ENCODE measurements at places on chromosomes 12 and 14.
A peak's percentile ranks its signal among the peaks of the same experiment; 100 is the strongest.

GRCh38 chr12:57641699-57642442 is 8.9 kb upstream of the B4GALNT1 start:
- no peak for DNase-seq

DNA sequence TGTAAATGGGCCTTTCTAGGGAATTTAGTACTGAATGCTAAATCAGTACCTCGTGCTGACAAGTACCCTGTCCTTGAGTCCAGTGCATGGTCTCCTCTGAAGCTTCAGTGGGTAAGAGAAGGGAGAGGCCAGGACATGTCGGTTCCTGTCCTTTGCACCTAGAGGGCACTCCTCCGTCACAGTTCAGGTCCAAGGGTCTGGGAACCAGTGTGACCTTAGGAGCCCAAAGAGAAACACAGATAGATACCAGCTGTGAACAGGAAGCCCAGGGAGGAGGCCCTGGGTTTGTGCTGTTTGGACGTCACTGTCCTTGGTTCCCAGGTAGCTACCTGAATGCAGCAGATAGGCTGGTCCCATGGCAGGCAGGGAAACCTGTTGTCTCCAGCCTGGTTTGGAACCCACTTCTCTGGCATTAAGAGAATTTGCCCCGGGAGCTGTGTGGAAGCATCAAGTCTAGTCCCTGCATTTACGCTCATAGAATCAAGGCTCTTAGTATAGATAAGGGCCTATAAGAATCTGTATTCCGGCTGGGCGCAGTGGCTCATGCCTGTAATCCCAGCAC is 3.9 kb upstream of the FGF23 start:
- peak; percentile 2 for DNase-seq

DNA sequence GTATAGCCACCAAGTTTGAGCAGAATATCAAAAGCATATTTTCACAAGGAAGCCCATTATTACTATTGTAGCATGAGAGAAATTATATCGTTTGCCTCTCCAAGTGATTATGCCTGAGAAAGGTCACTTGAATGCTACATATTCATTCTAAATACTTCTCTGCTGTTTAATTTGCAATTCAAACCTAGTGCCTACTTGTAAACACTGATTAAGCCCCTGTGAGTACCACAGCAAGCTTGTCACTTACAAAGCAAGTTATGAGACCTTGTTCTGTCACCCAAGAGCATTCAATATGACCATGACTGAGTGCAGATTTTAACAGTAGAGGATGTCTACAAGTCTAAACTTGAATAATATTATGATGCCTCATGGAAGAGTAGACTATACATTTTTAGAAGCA is 124.7 kb upstream of the SSTR1 start:
- no peak for DNase-seq

DNA sequence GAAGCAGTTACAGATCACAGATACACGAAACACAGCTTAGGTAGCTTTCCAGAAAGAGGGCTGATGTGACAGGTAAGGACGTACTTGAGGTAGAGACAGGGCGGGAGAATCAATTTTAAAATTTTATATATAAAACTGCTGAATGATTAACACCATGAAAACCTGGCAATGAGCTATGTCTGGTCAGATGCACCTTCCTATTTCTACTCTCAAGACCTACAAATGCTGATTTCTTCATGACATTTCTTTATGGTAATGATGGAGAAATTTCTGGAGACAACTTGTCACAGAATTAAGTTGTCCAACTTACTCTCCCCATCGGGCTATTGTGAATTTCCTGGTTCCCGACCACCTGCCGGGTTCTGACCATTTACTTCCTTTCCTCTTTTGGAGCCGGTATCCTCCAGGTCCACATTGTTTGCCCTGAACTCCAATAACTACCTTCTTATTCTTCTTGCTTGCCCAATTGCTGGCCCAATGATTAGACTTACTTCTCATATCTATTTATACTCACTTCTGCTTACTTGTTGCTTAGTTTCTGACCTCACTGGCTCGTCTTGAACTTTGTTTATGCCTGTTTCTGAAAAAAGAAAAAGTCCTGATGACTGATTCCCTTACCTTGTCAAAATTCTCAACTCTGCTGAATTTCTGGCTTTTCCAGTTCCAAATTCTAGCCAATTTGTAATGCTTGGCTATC is 12.8 kb upstream of the ATP2B1 start:
- no peak for DNase-seq

DNA sequence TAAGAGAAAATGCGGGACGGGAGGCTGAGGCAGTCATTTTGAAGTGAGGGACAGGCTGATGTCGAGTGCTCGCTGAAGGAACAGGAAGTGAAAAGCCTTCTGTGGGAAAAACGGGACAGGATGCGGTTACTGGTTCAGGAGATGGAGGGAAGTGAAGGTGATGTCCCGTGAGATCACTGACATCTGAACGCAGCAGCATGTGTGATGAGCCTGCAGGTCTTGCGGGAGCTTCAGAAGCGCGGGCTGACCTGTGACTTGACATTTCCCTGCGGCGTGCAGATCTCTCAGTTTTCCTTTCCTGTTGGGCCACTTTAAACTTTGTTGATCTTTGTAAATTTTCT is 77.8 kb downstream of the DDX51 start:
- DNase-seq: no peak

GRCh38 chr12:30573145-30573544 is 122.5 kb downstream of the IPO8 start:
- no peak for DNase-seq

GRCh38 chr14:24129410-24129998 is 955 bp upstream of the FITM1 start:
- no peak for DNase-seq

DNA sequence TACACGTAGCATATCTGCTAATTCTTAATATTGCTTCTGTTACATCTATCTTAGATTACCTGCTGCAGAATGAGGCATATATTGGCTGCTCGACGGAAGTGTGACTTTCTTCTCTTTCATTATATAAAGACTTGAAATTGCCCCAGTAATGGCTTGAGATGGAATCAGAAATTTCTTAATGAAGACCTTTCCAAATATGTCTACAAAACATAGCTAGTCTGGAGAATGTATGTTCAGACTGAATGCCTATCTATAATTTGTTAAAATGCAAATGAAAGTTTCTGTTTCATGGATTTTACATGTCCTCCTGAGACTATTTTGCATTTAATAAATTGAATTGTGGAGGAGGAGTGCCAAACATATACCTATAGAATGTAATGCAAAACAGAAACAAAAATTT is at the start of gene TAS2R10:
TAS2R10 (minus strand) TSS at position 101 of the 400 bp plus-strand sequence; CDS start at position 12, 89 bp downstream.
- DNase-seq: no peak

DNA sequence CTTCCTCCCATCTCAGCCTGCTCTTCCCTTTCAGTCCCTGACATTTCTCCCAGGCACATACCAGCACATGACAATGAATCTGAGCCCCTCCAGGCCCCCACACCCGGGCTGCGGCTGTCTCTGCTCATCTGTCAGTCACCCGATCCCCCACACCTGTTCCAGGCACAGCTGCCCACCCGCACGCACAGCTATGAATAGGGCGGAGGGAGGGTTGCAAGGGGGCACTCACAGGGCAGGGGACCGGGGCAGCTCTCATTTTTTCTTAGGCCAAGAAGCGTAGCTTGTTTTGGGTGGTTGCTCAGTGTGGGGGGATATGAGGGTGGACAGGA is 43.7 kb upstream of the TSPAN9 start:
- DNase-seq: no peak

DNA sequence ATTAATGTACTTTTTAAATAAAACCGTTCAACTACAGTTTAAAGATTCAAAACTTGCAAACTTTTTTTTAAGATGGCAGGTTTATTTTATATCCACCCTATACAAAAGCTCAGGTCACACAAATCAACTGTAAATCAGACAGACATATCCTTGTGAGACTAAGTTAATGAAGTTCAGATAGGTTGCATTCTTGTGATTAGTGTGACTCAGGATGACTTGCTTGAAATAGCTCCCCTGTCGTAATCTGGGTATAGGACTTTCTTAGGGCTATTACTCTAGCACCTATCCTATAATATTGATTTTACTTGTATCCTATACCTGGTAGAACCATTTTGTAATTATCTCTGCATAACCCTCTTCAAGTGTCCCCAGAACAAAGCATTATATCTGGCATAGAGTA is 9.5 kb upstream of the PRKD1 start:
- DNase-seq: no peak

DNA sequence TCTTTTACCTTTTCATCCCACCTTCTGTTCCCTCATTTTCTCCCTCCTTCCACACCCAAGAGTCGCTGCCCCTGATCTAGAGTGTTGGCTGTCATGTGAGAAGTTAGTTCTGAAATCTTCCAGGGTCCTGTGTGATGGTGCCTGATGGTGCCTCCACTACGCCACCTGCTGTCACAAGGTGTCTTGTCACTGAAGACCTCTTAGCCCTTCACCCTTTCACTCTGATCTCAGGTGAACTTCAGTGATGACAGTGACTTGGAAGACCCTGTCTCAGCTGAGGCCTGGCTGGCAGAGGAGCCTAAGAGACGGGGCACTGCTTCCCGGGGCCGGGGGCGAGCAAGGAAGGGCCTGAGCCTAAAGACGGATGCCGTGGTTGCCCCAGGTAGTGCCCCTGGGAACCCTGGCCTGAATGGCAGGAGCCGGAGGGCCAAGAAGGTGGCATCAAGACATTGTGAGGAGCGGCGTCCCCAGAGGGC is 7.6 kb upstream of the PFDN5 start:
- DNase-seq: no peak

- no peak for DNase-seq
These were observed 19.0 kb downstream of the KCTD10 start for GRCh38 chr12:109458086-109458485.

DNA sequence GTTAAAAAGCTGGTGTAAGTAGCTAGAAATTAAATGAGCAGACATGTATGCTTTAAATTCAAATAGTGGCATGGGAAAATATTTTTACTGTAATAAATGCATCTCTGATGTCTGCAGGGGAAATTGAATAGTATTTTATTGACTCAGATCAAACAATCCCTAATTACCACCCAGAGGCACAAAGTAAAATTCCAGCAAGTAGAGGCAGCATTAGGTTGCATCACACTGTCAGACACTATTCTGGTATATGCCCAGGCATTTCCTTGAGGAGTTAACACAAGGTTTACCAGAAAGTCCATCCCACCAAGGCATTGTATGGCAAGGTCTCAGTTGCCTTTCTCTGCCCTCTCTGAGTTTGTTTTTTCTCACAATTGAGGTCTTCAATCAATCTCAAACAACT is 201.6 kb upstream of the KITLG start:
- DNase-seq: no peak

DNA sequence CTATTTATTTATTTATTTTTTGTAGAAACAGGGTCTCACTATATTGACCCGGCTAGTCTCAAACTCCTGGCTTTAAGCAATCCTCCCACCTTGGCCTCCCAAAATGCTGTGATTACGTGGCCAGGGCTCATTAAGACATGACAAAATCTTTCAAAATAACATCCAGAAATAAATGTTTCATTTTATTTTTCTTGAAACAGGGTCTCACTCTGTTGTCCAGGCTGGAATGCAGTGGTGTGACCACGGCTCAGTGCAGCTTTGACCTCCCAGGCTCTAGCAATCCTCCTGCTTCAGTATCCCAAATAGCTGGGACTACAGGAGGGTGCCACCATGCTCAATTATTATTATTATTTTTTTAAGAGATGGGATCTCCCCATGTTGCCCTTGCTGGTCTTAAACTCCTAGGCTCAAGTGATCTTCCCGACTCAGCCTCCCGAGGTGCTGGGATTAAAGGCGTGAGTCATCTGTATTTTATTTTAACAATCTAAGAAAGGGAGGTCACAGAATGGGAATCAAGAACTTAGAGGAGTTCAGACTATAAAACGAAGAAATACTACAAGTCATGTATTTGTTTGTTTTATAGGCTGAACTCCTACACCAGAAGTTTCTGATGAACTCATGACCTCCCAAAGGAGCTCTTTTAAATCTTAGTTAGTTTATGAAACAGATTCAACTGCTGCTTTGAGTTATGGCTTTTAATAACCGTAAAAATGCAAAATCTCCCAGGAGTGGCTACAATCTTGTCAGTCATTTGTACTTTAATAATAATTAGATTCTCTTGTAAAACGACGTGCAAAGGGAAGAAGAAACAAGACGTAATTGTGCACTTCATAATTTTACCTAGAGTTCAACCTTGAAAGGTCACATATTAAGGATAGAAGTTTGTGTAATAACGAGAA is 2.1 kb upstream of the TMEM263 start:
- DNase-seq: no peak

GRCh38 chr12:113551563-113551962 is 79.9 kb upstream of the LHX5 start:
- DNase-seq: no peak

GRCh38 chr12:117333331-117333881 is 28.0 kb downstream of the NOS1 start:
- no peak for DNase-seq

- no peak for DNase-seq
These were observed 204.8 kb downstream of the NUAK1 start for GRCh38 chr12:105933671-105934665.

GRCh38 chr14:29755311-29756018 is 172.2 kb downstream of the PRKD1 start:
- DNase-seq: no peak

- no peak for DNase-seq
These were observed 73.0 kb downstream of the RMST start for GRCh38 chr12:97535582-97535981.

GRCh38 chr14:89185919-89186855 is 230.8 kb downstream of the FOXN3 start:
- no peak for DNase-seq

GRCh38 chr12:83451189-83451588 is 764.5 kb downstream of the TMTC2 start:
- DNase-seq: no peak

- DNase-seq: no peak
These were observed 45.2 kb upstream of the CTDSP2 start for GRCh38 chr12:57891542-57892228.

- DNase-seq: no peak
These were observed 20.0 kb downstream of the CKAP4 start for GRCh38 chr12:106227641-106228319.

- no peak for DNase-seq
These were observed 8.7 kb downstream of the STAC3 start for GRCh38 chr12:57242329-57242690.
